ENCODE measurements at places on chromosomes 2 and 18. TPM values are rescaled to one million over a fixed set of nuclear protein-coding genes. Genes with fewer than 3 reads are reported as not detected.

The REG1B gene
- 16.4 TPM for polyA plus RNA-seq

The DOK6 gene
- 1.2 TPM for polyA plus RNA-seq

The CYRIA gene
- polyA plus RNA-seq: 1.9 TPM

The MYO5B gene
- 0.92 TPM for polyA plus RNA-seq

The ITPRIPL1 gene
- not detected for polyA plus RNA-seq

The DNAJC27 gene
- 2.5 TPM for polyA plus RNA-seq

The SERPINB10 gene
- polyA plus RNA-seq: not detected

The SERPINE2 gene
- polyA plus RNA-seq: 12.3 TPM

The SCN9A gene
- 0.51 TPM for polyA plus RNA-seq

The SERPINB12 gene
- polyA plus RNA-seq: not detected

The SCYGR8 gene
- not detected for polyA plus RNA-seq

The LRATD1 gene
- 1.9 TPM for polyA plus RNA-seq

The DHRS9 gene
- 1.00 TPM for polyA plus RNA-seq

The DSG4 gene
- not detected for polyA plus RNA-seq

The NCKAP5 gene
- polyA plus RNA-seq: 0.75 TPM

The ASXL3 gene
- 0.38 TPM for polyA plus RNA-seq

The RNU2-63P gene
- not detected for polyA plus RNA-seq

The NGEF gene
- 10.1 TPM for polyA plus RNA-seq

The CEP76 gene
- 2.6 TPM for polyA plus RNA-seq

The FBLN7 gene
- polyA plus RNA-seq: 13.5 TPM

The BOLL gene
- polyA plus RNA-seq: not detected

The MBOAT2 gene
- polyA plus RNA-seq: 5.0 TPM

The CFC1 gene
- not detected for polyA plus RNA-seq
